ENCODE measurements at places on chromosomes 3 and 15.

- DNase-seq = no peak
Measured at GRCh38 chr3:70985572-70985971, 598.0 kb downstream of the FOXP1 start.

- DNase-seq = no peak
Measured at GRCh38 chr3:64003589-64003988, 19.7 kb downstream of the PSMD6 start.

DNA sequence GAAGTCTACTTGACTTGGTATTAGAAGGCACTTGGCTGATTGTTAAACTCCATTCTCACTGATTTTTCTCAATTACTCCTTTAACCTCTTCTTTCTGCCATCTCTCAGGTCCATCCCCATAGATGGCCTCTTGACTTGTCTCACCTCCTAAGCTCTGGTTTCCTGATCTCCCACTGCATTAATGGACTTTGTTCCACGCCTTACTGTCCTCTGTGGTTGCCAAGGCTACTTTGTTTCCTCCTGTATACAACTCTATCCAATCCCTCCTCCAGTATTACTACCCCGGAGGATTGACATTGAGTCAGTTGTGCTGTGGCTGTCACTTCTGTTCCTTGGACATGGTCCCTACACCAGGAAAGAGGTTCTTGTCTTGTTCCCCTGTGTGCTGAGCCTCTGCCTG lies 10.6 kb upstream of the GLCE start:
- no peak for DNase-seq

DNA sequence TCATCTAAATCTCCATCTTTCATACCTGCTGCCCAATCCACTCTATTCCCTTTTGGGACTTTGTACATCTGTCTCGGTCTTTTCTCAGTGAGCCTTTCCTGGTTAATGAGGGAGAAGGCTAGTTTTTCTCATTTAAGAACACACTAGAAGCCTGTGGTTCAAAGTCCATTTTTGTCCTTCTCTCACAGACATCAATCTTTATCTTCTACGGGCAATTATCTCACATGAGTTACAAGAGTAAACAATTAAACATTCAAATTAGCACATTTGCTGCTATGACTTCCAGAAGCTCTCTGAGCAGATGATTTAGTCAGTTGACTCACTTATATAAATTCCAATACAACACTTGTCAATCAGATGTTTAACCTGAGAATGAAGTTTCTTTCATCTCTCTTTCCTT lies 49.3 kb upstream of the KBTBD8 start:
- DNase-seq = no peak

- DNase-seq = no peak
Measured at GRCh38 chr3:13277860-13278531, 142.1 kb downstream of the NUP210 start.

DNA sequence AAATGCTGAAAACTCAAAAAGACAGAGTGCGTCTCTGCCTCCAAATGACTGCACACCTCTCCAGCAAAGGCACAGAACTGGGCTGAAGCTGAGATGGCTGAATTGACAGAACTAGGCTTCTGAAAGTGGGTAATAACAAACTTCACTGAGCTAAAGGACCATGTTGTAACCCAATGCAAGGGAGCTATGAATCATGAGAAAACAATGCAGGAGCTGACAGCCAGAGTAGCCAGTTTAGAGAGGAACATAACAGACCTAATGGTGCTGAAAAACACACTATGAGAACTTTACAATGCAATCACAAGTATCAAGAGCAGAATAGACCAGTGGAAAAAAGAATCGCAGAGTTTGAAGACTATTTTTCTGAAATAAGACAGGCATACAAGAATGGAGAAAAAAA lies 10.1 kb upstream of the AVEN start:
- no peak for DNase-seq

DNA sequence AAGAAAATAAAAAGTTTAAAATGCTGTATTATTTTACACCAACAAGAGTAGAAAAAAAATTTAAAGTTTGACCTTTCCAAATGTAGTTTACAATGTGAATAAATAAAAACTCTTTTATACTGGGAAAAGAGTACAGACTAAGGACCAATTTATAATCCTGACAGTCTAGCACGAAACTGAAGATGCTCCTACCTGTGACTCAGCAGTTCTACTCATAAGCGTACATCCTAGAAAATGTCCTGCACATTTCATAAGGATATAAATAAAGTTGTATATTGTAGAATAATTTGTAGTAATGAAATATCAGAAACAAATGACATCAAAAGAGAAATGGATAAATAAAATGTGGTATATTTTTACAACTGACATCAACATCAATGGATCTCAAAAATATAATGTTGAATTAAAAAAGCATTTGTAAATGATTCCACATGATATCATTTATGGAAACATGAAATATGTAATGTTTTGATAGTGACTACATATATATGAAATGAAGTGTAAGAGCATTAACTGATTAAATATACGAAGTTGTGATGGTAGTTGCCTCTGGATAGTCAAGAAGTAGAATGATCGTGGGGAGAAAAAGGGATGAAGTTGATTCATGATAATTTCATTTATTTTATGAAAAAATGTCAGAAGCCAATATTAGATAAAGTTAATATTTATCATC lies 161.3 kb upstream of the CBLB start:
- DNase-seq = no peak

DNA sequence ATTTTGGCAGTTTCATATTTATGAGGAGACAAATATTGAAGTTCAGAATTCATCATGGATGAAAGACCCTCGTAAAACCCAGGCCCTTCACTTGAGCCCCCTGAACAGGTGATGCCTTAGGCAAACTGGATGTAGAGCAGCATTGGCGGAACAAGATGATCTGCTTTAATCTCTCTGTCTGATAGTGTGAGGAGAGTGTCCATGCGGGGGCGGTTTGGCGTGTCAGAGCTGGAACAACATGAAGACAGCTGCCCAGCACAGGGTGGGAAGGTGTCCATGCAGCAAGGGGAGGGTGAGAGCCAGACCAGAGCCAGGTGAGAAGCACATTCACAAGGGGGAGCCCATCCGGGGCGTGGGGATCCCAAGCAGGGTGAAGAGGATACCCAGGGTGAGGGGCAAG lies 31.8 kb upstream of the ANP32A start:
- no peak for DNase-seq

DNA sequence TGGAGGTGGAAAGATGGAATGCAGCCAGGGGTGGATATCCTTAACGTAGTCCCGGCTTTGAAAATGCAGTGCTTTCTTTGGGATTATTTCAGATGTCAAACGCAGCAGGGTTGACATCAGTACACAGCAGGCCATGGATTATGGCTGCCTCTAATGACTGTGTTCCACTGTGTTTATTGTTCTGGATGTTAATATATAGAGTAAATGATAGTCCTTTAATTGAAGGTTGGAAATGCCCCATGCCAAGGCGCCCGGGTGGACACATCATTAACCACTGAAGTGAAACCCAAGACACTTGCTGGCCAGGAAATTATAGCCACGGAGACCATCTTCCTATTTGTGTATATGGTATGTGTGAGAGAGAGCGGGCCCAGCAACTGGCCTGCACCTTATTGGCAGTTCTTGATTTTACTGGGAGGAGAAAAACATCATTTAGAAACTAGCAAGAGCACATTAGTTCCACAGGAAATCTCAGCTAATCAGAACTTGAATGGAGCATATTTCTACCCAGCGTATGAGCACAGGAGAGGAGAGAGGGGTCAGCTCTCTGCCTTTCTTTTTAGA lies 254.9 kb upstream of the RASGRP1 start:
- no peak for DNase-seq

DNA sequence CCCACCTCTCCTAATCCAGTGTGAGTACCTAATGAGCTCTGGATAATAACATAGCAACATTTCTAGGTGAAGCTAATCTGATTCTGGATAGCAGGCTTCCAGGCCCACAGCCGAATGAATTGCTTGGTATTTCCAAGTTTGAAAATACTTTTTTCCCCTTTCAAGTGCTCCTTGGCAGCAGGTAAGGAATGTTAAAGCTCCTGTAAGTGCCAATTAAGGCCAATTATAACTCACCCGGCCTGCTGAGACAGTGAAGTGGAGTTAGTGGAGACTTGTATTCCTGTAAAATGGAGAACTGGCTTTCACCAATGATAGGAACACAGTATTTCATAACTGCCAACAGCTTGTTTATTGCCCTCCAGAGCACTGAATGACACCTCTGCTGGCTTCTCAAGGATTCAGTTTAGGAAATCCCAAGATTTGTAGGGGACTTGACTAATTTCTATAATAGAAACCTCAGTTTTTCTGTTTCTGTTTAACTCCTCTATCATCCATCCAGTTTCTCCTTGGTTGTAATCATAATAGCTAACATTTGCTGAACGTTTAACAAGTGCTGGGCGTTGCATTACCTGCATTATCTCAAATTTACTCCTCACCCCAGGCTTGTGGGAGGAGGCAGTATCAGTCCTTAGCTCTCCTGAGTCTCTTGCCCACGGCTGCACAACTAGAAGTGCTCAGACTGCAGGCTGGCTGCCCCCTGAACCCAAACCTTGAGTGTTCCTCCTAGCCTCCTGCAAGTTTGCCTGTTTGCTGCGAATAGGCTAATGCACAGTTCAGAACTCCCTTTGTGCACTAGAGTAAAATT lies 52.7 kb upstream of the SCAANT1 start:
- DNase-seq = no peak

Measured in GM19239 (cell line).